ENCODE measurements at places on chromosomes 6 and 20.

GRCh38 chr6:101231606-101232235, 161.8 kb upstream of the GRIK2 start:
- DNase-seq, result no peak

DNA sequence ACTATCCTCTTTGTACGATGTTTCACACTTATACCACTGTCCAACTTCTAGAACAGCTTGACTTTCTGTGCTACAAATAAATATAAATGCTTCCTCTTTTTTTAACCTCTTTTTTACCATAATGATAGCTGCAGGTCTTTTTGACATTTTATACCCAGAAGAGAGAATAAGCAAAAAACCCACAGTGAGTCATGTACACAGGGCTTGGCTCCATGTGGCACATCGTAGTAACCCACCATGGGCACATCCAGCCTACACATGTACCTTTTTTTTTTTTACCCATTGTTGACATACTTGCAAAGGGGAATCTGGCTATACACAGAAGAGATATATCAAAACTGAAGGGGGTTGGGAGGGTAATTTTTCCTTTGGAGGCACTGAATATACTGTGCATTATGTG, 59.5 kb upstream of the RSPO3 start:
- DNase-seq, result no peak

DNA sequence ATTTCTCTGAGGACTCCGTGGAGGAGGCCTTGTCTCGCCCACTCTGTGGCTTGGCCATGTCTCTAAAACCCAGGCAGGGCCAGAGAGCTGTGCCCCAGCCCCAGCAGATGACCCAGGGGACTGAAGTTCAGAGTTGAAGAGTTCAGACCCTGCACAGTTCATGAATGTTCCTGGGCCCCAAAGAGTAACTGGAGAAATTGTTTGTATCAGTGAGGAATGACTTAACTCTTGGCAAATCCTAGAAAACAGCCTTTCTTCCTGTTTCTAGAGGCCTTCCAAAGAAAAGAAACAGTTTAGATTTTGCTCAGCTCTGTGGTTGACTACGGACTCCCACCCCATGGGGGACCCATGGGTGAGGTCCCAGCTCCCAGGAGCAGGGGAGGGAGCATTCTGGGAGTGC, 62.1 kb upstream of the EYA2 start:
- DNase-seq, result no peak

DNA sequence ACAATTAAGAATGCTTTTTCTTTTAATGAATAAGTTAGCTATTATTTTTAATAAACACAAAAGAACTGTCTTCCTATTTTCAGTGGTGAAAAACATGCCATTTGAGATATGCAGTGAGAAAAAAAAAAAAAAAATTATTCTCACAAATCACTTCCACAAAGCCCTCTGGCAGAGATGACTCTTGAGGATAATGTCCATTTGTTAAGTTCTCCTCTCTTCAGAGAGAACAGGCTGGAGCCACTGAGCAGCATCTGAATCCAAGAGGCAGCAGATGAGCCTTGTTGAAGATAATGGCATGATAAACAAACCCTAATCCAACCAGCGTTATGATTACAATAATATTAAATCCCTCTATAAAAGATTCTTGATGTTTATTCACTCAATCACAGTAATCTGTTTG, 105.0 kb downstream of the PTPRK start:
- DNase-seq, result no peak

DNA sequence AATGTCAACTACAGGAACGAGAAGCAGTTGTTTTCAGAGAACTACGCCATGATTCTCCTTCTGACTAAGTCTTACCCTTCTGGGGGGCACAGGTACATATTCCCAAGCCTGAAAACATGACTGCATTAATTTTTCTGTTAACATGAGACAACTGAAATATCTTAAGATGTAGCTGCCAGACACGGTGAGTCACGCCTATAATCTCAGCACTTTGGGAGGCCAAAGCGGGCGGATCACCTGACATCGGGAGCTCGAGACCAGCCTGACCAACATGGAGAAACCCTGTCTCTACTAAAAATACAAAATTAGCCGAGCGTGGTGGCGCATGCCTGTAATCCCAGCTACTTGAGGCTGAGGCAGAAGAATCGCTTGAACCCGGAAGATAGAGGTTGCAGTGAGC, 21.7 kb downstream of the TBC1D20 start:
- no peak for DNase-seq

DNA sequence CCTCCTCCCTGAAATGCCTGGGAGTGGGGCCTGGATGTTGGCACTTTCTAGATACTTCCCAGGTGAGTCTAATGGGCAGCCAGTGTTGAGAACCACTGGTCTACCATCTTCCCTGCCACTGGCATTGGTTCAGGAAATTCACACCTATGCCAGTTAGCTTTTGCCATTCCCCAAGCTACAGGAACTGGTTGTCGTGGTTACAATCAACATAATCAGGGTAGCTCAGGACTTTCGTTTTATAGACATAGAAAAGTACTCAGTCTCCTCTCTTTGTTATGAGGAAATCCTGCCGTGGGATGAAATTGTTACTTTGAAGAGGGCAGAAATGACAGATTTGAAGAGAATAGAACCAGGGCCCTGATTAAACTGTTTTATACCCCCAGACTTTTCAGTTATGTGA, 127.9 kb upstream of the FOXO3 start:
- no peak for DNase-seq

- no peak for DNase-seq
Observed at GRCh38 chr20:15618912-15619311, 954.3 kb downstream of the KIF16B start.

- DNase-seq, result no peak
Observed at GRCh38 chr6:145731447-145731846, 3.9 kb downstream of the EPM2A start.

GRCh38 chr6:125714441-125715090, 34.9 kb upstream of the HEY2 start:
- DNase-seq, result no peak

GRCh38 chr6:103798166-103798565, 1061.6 kb downstream of the HACE1 start:
- DNase-seq, result no peak

All from left cardiac atrium (tissue), 4 donors.